NCI-H1105 treated with DMSO at 0.1 percent for 48 hours (cell line): ENCODE measurements at places on chromosomes 2 and 18.

DNA sequence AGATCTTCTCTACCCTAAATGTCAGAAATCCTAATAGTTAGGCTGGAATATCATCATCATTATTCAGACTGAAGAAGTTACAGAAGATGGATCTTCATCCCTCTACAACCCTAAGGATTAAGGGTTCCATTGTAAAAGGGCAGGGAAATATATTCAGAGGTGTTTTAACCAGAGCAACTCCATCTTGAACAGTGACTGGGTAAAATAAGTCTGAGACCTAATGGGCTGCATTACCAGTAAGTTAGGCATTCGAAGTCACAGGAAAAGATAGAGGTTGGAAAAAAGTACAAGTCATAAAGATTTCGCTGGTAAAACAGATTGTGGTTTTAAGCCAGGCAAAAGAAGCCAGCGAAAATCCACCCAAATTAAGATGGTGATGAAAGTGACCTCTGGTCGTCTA, 968.7 kb downstream of the CNTNAP5 start:
- DNase-seq, result no peak

DNA sequence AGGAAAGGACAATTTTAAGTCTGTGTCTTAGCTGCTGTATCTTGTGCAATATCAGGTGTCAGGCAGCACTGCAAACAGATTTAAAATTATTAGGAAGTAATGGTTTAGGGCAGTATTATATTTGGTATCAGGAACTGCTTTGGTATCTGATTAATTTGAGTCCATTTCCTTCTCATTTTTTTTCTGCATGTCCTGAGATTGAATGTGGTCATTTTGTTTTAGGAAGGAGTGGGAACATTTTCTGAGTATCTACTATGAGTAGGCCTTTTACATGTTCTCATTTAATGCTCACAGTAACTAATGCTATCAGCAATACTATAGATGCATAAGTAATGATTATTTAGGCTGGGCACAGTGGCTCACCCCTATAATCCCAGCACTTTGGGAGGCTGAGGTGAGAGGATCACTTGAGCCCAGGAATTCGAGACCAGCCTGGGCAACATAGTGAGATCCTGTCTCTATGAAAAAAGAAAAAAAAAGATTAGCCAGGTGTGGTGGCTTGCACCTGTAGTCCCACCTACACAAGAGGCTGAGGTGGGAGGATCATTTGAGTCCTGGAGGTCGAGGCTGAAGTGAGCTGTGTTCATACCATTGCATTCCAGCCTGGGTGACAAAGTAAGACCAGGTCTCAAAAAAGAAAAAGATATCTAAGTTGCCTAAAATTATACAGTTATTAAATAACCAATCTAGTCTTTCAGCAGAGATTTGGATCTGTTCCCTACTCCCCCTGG, 4.7 kb downstream of the FMNL2 start:
- no peak for DNase-seq

DNA sequence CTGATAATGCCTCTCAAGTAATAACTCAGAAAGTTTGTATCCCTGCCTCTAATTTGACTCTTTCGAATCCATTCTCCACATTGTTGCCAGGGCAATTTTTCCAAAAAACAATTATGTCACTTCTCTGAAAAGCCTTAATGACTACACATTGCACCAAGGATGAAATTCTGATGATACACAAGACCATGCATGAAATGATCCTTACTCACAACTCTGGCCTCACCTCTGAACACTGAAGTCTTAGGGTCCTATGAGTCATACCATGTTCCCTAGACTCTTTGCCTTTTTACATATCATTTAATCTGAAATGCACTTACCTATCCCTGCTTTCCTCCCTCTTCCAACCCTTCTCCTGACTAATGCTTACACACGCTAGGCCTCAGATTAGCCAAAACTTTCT, 51.0 kb downstream of the WDPCP start:
- no peak for DNase-seq

DNA sequence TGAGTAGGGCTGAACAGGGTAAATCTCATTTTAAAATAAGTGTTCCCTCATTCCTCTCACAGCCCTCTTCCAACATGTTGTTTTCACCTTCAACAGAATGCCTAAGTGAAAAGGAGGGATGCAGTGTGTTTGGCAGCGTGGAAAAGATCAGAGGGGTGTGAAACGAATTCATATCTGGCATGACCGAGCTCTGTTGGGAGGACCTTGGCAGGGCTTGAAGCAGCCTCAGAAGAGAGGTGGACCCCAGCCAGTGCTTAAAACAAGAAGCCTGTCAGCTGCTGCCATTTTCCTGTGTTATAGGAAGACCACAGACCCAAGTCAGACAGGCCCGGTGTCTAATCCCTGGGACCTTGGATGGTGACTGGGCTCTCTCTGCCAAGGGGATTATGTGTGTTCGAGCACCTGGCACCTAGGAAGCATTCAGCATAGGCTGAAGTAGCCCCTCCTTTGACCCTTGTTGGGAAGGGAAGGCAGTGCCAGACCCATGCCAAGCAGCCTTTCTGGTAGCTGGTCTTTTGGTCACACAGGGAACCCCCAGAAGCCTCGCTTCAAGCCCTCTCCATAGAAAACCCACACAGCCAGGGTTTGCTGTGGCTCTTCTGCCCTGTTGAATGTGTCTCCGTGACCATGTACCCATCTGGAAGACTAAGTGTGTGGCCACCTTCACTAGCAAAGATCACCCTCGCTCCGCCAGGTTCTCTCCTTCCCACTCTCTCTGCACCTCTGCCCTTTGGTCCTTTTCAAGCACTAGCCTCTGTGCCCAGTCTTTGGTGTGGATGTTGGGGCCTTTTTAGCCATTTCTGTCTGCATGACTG, 87.5 kb upstream of the ST3GAL5 start:
- DNase-seq, result no peak

GRCh38 chr2:71787108-71787415, 333.7 kb downstream of the DYSF start:
- no peak for DNase-seq

GRCh38 chr2:228681426-228681825, 499.9 kb upstream of the SPHKAP start:
- peak; percentile 10 for DNase-seq

- DNase-seq, result peak; percentile 50
These were observed at the start of gene GPC1 for GRCh38 chr2:240435457-240435947. GPC1 (plus strand) TSS chr2:240435663; CDS start chr2:240435919, 256 bp downstream.

DNA sequence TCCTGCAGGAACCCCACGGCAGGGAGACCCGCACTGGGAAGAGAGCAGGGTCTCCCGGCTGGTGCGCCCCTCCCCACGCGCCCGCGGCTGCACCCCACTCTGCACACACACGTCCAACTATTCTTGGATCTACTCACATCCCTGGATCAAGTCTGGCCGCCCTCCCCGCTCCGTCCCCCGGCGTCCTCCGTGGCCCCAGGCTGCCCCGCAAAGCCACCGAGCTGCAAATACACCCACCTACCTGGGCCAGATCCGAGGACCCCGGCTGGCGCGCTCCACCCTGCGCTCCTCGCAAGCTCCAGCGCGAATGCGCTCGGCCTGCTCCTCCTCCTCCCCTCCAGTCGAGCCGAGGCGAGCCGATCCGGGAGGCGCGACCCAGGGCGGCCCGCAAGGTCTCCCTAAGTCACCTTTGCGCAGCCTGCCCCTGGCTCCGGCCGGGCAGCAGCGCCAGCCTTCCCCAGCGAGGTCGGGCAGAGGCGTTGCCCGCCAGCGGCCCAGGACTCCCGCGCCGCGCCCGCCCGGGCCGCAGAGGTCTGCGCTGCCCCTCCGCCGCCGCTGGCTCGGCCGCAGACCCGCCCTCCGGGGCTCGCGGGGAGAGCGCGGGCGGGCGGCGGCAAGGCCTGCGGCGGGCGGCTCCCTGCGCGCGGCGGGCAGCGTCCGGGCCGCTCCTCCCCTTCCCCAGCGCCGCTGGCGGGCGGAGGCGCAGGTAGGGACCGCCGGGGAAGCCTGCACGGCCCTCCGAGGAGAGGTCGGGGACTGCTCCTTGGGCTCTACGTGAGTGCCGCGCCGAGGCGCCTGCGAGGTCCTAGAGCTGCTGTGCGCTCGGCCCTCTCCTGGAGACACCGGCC, 126.0 kb downstream of the OSBPL1A start:
- DNase-seq, result peak; percentile 72

DNA sequence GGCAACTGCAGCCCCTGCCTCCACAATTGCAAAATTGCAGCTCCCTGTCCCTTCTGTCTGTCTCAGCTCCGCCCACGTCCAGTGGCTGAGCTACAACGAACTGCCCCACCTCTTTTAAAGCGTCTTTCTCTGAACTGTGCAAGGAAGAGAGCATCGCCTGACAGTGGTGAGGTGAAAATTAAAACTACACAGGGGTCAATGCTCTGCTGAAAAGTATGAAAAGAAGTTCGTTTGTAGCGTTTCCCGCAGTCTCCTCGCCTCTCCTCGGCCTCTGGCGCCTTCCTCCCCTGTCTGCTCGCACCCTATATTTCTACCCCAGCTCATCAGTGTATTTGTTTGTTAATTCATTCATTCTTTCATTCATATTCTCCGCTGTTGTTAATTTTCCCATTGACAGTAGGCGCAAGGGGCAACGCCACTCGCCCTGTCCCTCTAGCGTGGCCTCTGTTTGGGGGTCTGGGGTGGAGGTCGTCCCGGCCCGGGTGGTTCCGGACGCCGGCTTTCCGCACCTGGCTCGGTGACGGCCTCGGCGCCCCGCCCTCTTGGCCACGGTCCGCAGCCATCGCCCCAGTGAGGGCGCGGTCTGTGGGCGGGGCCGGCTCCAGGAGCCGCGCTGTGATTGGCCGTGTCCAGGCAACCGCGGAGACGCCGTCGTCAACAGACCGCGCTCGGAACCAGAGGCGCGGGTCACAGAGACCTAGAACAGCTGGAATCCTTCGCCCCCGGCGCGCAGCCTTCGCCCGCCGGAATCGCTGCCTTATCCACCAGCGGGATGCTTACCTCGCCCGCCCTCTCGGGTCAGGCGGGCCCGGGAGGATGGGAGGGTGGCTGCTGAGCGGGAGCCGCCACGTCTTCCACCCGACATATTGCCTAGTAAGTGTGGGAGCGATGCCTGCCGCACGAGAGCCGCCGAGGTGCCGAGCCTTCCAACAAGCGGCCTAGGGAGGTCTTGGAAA, at the start of gene VWA3B:
Gene VWA3B, plus strand, starts transcription at position 677 of the 956 bp plus-strand sequence. CDS start 5,926 bp downstream, outside the sequence.
- DNase-seq, result peak; percentile 72

- DNase-seq, result no peak
These were observed 5.1 kb downstream of the POLR1B start for GRCh38 chr2:112547333-112547732.

DNA sequence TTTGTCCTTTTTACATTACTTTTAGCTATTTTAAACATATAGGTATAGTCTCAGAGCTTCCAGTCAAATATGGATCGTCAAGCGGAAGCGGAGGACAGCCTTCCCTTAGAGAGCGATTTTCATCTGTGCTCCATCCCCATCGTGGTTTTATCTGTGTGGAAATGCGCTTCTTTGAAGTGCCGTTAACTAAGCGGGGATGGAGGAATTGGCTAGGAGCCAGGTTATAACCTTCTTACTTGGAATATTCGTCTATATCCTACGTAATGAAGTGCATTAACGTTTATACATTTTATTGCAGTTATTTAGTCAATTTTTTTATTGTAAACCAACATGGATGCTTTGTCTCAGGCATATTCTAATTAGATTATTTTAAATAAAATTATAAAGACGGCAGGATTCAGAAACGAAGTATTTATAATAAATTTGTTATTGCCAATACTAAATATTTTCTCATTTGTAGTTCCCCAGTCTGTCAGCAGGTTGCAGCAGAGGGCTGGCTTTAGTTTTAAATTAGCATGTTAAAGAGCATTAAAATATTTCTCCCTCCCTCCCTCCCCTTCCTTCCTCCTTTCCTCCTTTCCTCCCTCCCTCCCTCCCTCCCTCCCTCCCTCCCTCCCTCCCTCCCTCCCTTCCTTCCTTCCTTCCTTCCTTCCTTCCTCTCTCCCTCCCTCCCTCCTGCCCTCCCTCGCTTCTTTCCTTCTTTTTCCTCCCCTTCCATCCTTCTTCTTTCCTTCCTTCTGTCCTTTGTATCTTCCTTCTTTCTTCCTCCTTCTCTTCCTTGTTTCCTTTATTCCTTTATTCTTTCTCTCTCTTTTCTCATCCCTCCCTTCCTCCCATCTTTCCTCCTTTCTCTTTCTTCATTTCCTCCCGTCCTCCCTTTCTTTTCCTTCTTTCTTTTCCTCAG, 80.6 kb upstream of the DOCK10 start:
- peak; percentile 53 for DNase-seq

GRCh38 chr2:7094231-7094741, 177.1 kb downstream of the RNF144A start:
- DNase-seq, result no peak

DNA sequence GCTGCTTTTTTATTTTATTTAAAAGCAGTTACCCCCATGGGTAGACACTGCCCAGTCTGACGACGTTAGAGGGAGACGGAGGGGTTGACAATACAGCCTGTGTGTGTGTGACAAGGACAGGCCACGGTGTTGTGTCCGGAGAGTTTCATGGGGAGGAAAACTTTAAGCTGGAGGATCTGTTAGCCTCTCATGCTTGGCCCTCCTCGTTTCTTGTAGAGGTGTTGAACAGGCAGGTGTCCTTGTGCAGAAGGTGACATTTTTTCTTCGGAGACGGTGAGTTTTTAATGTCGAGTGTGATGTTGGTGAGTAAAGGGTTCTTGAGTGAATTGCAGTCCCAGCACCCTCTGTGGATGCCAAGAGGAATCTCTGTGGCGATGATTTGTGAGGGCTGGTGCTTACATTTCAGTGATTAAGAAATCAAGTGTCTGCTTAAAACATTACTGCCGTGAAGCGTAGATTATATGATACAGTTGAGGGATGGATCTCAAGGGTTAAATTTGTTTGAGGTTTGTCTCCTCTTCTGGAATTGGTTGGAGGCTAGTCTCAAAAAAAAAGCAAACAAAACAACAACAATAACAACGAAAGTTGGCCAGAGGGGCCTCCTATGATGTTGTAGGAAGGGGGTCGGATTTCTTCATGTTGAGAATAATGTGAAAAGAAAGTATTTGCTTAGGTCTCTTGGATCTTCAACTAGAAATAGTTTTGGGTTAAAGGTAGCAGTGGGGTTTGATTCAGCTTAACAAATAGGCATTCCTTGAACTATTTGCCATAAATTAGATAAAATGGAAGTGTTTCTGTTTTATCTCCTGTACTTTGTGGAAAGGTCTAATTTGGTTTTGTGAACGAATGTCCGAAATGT, 1.6 kb downstream of the NCOA1 start:
- no peak for DNase-seq

GRCh38 chr2:30417253-30417652, 29.8 kb upstream of the LCLAT1 start:
- no peak for DNase-seq

GRCh38 chr18:27921904-27922751, 254.8 kb downstream of the CDH2 start:
- DNase-seq, result no peak

DNA sequence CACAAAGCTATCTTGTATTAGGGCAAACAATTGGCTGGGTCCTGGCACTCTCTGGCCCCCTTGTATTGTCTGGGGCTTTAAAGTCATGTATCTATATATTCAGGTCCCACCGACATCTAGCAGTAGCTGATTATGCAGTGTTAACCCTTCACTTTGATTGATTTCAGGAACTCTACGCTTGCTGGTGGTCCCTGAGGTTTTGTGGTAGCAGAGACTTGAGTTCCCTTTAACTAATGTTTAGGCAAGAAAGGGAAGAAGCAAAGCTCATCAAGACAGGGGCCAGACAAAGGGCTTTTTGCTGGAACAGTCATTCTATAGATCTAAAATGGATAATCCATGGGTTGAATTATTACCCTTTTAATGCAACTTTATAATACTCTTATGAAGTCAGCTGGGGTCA, 95.3 kb upstream of the EPB41L3 start:
- DNase-seq, result no peak

- DNase-seq, result no peak
These were observed 17.1 kb downstream of the SPIRE1 start for GRCh38 chr18:12640881-12641200.

- DNase-seq, result no peak
These were observed 10.7 kb upstream of the POLE4 start for GRCh38 chr2:74947703-74948102.

GRCh38 chr2:144441711-144442141, 78.2 kb downstream of the ZEB2 start:
- DNase-seq, result no peak

- DNase-seq, result no peak
These were observed 16.3 kb downstream of the CAPG start for GRCh38 chr2:85393836-85394235.
